ENCODE measurements at places on chromosomes 5 and 9.
A peak's percentile ranks its signal among the peaks of the same experiment; 100 is the strongest.

- no peak for DNase-seq
Observed at GRCh38 chr5:123085638-123086286, 3.3 kb upstream of the PRDM6 start.

DNA sequence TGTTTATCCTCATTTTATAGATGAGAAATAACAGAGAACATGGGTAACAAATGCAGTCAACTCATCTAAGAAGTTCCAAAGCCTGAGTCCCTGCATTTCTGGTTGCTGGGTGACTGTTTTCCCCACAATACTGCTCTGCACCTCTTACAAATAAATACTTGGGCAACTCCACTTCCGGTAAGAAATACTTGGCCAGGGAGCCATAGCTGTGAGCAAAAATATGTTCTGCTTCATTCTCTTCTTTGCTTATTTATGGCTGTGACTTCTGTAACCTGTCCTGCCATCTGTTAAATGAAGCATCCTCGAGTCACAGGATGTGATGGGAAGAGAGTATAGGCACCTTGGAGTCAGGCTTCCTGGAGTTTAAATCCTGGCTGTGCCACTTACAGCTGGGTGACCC is 49.9 kb downstream of the GDNF start:
- DNase-seq, result no peak

DNA sequence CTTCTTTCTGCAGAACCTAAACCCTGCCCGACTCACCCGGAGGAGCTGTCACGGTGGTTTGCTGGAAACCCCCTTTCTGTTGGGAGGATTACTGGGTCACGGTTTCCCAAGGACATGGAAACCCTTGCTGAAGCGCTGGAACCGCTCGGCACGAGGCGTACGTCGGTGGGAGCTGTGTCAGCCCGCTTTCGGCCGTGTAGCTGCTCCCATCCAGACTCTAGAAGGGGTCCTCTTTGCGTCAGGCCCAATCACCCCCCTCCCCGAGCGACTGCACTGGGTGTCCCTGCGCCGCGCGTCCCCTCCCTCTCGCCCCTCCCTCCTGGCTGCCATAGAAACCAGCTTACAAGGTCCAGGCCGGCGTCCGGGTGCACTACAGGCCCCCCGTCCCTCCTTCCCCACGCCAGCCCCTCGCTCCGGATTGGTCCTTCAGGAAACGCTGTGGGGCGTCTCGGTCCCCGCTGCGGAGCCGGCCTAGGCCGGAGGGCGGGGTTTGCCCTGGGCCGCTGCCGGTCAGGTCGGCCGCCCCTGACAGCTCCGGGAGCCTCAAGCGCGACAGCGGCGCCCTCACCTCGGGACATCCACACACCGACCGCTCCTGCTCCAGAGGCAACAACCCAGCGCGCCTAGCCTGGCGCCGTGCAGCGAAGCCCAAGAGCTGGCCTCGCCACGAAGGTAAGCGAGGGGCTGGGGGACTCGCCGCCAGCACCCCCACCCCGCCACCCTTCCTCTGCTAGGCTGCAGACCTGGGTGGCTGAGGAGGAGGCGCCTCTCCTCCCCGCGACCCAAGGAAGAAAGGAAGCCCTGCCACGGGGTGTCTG is at the start of gene NIM1K:
NIM1K (plus strand) TSS at position 486 of the 818 bp plus-strand sequence. CDS start 53,551 bp downstream, outside the sequence.
- peak; percentile 38 for DNase-seq

DNA sequence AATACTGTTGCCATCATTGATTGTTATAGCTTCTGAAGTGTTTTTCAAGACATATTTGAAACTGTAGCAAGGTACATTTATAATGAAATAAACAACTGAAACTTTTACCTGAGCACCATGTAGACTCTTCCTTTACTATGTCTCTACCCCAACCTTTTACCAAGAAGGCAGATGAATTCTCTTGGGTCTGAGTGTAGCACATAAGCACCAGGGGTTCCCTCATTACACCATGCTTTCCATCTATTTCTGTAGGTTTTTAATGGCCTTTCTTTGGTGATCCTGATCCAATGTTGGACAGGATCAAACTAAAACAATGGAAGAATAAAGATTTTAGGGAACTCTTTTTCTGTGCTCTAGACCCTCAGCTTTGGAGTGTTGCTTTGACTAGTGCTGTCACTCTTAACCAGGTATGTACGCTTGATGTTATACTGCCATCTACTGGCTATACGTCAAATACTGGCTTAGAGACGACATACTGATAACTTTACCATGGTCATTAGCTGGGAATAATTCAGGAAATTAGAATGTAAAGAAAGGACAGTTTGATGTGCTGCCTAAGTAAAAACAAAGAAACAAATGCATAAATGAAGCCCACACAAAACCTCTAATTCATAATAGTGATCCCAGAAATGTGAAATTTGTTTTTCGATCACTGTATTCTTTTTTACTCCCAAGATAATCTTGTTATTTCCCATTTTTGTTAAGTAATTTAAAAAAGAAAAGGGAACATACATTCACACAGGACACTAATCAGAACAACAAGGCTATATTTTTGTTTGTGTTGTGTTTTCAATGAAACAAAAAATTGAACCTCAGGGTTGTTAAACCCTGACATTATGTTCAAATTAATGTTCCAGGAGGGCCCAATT is 30.7 kb downstream of the IFNW1 start:
- DNase-seq, result peak; percentile 28

- no peak for DNase-seq
Observed at GRCh38 chr5:33679791-33680190, 212.0 kb downstream of the ADAMTS12 start.

GRCh38 chr9:88396836-88397577 is 8.8 kb downstream of the SPIN1 start:
- no peak for DNase-seq

DNA sequence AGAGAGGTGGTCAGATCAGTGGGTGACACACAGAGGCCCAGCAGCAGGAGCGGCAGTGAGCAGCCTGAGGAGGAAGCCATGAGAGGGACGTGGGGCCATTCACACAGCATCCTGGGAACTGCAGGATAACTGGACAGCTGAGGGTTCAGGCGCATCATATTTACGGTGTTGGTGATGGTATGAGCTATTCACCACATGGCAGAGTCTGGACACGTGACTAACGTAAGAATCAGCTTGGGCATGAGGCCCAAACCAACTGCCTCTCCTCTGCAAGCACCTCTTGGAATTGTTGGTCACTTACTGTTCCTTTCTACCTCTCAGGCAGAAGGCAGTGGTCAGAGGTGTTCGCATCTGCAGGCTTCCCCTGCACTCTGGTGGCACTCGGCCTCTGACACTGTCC is 141.1 kb downstream of the ENTREP1 start:
- no peak for DNase-seq

DNA sequence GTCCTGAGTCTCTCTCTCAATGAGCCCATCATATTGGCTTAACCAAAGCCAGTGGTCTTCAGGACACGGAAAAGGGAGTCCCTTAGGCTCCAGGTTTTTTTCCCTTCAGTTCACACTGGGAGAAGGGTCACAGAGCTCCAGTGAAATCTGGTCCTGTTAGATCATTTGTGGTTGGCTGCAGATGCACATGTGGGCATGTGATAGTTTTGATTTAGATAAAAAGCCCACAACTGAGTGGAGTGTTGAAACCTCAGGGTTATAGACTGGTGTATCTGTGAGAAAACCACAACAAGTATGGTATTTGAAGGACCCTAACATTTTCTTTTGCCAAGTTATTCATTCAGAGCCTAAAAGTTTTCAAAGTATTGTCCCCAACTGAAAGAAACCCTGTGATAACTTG is 46.7 kb downstream of the PRLR start:
- DNase-seq, result no peak

- DNase-seq, result no peak
Observed at GRCh38 chr5:171908638-171909037, 97.8 kb downstream of the FBXW11 start.

DNA sequence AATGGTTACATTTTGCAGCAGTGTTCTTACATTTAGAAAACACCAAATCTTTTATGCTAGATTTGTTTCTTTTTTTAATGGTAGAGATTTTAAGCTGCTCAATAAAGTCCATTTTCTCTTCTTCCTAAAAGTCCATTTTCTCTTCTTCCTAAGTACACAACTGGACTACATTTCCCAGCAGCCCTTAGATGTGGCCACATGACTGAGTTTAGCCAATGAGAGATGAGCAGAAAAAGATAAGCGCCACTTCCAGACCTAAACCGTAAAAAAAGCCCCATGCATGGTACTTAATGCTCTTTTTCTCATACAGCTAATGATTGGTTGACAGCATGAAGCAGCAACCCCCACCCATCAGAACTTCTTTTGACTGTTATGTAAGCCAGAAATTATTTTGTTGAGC is 206.7 kb downstream of the FAM114A2 start:
- peak; percentile 8 for DNase-seq

DNA sequence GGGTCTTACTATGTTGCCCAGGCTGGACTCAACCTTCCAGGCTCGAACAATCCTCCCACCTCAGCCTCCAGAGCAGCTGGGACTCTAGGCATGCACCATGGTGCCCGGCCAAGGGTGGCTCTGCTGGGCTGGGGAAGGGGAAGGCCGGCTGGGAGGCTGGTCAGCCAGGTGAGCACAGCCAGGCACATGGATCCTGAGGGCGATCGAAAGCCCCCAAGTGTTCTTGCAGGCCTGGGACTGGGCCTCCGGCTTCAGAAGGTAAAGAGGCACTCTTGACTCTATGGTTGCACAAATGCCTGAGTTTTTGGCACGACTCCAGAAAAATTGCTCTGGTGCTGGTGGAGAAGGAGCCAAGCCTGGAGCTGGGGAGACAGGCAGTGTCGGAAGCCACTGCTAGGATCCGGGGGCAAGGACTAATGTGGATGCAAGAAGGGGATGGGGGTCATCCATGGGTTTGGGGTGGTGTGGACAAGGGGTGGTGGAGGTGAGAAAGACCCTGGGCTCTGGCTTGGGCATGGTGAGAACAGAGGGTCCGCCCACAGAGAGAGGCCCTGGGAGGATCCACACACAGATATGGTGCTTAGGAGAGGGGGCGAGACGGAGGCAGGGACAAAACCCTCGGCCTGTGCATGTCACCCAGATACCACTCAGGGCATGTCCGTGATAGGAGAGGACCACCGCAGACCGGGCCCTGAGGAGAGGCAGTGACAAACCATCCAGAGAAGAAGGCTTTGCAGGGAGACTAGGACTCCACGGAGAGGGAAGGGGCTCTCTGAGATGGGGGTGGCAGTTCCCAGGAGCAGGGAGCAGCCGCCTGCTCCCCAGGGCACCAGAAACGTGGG is 51.1 kb upstream of the COL5A1 start:
- DNase-seq, result no peak

GRCh38 chr5:69030358-69031062 is 63.3 kb upstream of the SLC30A5 start:
- DNase-seq, result no peak

DNA sequence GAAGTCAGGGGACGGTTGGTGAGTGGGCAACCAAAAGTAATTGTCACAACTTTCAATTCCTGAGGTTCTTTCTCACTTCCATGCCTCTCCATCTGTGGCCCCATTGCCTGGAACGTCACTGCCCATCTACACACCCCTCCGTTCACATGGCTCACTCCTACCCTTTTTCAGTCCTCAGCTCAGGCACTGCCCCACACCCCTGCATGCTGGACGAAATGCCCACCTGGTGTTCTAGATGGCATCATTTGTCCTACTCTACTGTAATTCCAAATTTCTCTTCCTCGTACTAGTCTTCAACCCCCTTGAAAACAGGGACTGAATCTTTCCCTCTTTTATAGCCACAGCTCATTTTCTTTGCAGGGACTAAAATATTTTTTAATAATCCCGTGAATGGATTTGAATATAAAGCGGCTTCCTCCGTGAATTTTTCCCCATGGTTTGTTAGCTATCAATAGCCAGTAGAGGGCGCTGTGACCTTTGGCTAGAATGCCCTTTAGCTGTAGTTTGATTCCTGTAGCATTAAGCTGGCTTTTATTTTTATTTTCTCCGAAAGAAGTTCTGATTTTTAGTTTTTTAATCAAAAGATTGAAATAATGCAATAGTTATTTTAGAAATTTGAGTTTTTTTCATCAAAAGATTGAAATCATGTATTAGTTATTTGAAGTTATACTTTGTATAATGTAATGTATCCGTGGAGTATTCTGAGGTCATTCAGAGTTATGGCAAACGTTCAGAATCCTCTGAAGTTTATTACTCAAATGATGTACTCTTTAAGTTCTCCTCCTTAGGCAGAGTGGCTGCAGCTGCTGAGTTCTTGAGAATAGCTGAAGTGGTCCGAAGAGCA is 232.1 kb downstream of the SH3GL2 start:
- DNase-seq, result peak; percentile 15

- DNase-seq, result no peak
Observed at GRCh38 chr5:33657804-33658440, 217.2 kb downstream of the TARS1 start.

- no peak for DNase-seq
Observed at GRCh38 chr5:140174014-140174413, 974 bp upstream of the CYSTM1 start.

GRCh38 chr5:88954511-88954910 is 71.5 kb upstream of the MEF2C start:
- no peak for DNase-seq

DNA sequence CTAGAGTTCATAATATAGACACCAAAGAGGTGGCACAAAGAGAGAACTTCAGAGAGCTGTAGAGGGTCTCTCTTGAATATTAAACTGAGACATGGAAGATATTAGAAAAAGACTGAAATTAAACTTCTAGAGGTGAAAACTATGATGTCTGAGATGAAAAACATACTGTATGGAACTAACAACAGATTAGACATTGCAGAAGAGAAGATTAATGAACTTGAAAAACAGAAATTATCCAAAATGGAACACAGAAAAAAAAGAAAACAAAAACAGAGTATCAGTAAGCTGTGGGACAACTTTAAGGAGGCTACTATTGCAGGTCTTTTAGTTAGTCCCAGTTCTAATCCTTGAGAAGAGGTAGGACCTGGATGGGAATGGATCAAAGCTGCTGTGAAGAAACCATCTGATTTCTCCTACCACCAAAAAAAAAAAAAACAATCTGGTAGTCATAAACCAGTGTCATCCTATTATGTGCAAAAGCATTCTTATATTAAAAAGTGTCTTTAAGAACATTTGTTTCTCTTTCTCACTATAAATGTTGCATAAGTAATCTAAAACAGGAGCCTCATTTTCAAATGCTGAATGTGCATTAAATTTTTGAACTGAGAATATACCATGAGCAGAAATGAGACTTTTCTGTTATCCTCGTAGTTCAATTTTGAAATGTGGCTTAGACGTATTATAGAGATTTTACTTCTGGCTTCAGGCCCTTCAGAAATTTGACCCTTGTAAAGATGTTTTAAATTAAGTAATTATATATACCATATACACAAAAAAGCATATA is 96.2 kb downstream of the ERMP1 start:
- no peak for DNase-seq

Data from GM19239 (cell line).